Fibroblast of skin of back (primary cell): ENCODE measurements at places on chromosomes 7 and 10.
A peak's percentile ranks its signal among the peaks of the same experiment; 100 is the strongest.

- peak; percentile 21 for DNase-seq
Measured at GRCh38 chr10:69093933-69094332, 6.0 kb downstream of the SRGN start.

DNA sequence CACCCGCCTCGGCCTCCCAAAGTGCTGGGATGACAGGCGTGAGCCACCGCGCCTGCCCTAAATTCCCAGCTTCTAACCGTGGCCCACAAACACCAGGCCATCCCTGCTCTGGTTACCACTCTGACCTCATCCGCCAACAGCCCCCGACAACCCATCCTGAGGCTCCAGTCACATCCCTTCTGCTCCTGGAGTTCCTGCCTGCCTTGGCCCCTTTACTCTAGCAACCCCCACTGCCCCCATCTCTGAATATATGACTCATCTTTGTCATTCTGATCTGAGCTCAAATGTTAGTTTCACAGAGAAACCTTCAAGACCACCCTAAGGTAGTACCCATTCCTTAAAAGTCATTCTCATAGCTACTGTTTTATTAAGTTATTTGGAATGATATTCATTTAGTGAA is 26.6 kb downstream of the RHEB start:
- DNase-seq = peak; percentile 19

DNA sequence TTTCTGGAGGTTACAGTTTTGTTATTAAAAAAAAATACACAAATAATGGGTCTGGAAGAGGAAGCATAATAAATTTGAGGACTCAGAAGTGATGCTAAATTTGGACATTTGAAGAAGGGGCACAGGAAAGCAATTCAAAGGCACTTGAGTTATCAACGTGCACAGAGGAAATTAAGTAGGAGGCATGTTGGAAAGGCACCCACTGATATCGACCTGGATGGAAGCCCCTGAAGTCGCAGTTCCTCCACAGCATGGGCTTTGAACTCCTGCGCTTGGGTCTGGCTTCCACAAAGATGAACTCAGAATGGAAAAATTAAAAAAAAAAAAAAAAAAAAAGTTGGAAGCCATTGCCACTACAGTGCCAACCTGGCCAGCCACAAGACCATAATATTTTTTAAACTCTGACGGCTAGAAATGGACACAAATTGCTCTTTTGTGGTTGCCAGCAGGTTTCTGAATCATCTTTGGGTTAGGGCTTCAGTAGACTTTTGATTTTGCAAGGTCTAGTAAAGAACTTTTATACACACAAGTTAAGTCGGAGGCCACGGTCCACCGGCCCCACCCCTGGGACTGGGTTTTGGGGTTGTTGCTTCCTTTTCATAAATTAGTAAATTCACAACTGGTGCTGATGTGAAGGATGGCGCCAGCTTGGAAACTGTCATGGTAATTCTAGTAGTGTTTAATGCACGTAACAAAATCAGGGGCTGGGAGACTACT is 21.6 kb downstream of the JCAD start:
- DNase-seq = no peak

- DNase-seq = no peak
Measured at GRCh38 chr7:66779669-66780409, 39.3 kb downstream of the RABGEF1 start.

GRCh38 chr10:43046288-43046991 is 30.4 kb upstream of the RET start:
- DNase-seq = no peak

GRCh38 chr7:134364619-134365037 is 47.9 kb upstream of the SLC35B4 start:
- DNase-seq = peak; percentile 71

DNA sequence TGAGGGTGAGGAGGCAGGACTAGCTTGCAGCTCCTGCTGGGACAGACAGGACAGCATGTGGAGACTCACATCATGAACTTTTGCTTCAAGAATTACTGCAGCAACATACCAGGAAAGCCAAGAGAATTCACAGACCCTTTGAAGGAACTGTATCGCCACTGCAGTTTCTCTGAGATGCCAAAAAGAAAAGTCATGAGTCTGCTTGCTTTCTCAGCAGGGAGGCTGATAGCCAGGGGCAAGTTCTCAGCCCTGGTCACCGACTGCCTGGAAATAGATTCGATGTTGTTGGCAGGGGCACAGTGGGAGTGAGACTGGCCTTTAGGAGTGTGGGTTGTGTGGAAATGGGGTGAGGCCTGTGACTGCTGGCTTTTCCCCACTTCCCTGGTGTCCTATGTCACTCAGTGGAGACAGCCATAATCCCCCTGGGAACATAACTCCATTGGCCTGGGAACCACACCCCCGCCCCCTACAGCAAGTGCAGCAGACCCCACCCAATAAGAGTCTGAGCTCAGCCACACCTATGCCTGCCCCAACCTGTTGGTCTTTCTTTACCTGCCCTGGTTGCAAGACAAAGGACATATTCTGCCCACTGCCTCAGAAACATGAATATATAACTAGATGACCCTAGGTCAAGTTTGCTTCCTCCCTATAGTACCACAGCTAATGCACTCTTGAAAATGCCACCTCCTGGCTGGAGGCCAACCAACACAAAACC is 1.6 kb upstream of the SAMD9 start:
- peak; percentile 83 for DNase-seq

DNA sequence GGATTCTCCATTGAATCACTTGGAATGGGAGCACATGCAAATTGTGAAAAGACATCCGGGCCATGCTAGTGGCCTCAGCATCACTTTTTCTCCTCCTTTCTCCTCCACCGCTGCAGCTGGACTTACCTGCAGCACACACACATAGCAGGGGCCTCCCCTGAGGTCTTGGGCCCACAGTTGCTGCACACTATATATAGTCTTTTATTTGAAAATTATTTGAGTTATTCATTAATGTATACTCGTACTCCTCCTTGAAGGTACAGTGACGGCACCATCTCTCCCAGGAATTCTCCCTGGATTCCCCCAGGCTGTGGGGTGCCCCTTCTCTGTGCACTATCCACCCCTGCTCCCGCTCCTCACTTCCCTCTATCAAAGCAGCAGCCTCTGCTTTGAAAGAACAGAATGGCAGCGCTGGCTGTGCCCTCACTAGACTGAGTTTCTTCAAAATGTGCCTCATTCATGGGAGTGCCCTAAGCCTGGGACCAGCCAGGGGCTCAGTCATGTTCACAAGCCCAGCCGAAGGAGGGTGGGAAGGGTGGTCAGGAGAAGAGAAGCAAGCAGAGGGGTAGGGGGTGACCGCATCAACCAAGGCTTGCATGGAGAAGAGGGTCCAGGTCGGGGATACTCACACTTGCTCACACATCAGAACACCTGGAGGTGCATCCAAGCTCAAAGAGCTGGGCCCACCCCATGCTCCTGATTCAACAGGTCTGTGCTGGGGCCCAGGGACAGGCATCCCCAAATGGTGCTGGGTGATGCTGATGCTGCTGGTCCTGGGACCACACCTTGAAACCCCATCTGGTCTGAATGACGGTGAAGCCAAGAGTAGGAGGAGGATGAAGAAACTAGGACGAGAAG is 156.2 kb upstream of the ZMIZ1 start:
- DNase-seq = no peak

DNA sequence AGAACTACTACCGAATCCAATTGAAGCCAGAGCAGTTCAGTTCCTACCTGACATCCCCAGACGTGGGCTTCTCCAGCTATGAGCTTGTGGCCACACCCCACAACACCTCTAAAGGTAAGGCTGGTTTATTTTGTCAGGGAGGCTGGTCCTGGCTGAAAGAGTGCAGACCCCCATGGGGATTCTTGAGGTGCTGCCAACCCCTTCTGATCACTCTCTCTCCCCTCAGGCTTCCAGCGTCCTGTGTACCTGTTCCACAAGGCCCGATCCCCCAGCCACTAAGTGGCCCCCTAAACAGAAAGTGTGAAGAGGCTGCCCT is 3.1 kb downstream of the PPP1R35 start:
- DNase-seq = no peak

DNA sequence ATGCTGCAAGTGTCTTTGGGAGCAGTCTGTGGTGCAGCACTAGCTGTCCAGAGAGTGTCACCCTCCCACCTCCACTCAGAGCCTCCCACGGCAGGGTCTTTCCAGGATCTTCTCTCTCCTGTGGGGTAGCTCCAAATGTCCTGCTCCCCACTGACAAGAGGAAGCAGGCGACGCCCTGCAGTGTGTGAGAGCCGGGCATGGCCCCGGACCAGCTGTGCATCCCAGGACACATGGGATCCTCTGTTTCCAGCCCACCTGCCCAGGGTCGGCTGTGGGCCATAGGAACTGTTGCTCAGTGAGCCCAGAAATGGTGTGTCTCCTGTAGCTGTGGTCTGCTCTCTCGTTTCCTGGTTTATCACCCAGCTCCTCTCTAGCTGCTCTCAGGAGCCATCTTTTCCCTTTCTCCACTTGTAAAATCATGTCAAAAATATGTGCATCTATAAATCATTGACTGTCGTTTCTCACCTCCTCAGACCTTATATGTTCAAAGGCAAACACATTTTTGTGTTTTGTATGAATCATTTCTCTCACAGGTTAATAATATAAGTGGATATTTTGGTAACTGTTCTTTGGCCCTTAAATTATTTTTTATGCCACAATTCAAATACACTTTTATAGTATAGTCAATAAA is 74.9 kb downstream of the VWC2 start:
- no peak for DNase-seq

- DNase-seq = peak; percentile 82
Measured at GRCh38 chr10:31129271-31129670, 97.6 kb upstream of the ZNF438 start.

DNA sequence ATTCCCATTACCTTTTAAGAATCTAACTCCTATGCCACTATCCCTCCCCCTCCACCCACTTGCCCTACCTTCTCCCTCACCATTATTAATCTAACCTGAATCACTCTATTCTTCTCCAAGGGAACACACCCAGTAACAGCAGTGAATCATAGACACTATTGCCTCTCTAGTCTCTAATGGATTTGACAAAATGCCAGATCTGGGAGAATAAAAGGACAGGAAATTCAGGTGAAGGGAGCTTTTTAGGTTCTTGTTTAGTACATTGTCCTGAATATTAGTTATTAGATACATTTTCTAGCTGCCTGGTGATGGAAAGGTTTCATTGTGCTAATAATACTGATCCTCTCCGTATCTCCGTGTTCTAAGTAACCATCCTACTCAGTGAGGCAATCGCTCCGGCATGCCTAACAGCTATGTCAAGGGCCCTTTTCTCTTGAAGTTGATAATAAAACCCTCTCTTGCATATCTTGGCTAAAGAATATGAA is 4.1 kb upstream of the SFR1 start:
- peak; percentile 24 for DNase-seq

GRCh38 chr7:95843286-95843685 is 70.9 kb downstream of the DYNC1I1 start:
- DNase-seq = no peak

GRCh38 chr7:19352305-19352695 is 207.1 kb upstream of the FERD3L start:
- peak; percentile 52 for DNase-seq

DNA sequence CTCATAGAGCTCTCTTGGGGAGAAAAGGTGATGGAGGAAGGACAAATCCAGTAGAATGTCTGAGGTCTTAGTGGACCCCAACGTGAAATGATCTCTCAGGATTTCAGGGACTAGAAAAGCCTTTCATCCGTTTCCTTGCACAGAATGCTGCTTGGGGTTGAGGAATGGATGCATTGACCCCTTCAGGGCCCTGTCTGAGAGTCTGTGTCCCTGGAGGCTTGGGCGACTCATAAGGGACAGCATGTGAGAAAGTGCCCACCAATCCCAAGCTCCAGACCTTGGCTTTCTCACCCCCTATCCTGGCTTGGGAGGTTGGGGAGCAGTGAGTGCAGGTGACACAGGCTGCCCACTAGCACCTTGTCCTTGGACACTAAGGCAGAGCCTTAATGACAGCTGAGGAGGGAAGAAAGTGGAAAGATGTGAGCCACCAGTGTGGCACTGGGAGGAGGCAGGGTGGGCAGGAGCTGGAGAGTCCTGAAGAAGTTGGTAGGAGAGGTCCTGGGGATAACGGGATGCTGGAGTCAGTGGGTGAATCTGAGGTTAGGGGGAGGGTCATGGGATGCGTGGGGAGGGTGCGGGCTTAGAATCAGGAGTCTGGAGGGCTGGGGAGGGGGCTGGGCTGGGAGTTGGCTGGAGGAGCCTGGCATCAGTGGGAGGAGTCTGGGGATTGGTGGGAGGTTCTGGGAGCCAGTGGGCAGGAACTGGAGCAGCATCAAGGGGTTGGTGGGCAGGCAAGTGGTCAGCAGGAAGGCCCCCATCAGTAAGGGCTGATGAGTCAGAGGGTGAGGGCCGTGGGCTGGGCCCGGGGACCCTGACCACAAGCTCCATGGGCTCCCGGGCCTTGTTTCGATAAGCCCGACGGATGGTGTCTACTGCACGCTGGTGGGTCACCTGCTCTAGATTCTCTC is 8.6 kb downstream of the LZTS2 start:
- DNase-seq = peak; percentile 60

DNA sequence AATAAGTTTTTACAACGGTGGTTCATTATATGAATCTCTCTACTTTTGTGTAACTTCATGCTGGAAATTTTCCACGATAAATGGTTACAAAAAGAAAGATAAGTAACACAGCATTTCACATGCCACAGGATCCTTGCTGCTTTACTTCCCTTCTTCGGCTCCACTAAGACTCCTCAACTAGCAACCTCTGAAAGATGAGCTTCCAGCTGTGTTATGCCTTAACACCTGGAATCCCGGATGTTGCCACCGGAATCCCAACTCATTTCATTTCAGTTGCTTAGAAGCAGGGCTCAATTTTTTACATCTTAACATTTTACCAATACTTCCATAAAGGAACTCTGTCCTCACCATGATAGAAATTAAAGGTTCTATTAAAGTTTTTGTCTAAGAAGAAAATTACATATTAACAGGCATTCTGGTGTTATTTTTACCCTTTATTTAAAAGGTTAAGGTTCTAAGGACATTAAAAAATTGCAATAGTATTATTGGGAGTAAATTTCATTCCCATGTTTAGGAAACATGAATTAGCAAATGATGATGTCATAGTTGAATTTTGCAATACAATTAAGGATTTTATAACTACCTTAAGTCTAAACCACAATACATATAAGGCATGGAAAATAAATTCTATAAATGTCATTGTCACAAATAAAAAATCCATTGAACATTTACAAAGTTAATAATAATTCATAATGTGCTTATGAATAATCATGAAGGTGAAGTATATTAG is 57.1 kb upstream of the IL6 start:
- DNase-seq = no peak

GRCh38 chr7:30420662-30421061 is 57.9 kb downstream of the NOD1 start:
- no peak for DNase-seq

GRCh38 chr10:78309536-78310237 is 276.0 kb downstream of the RPS24 start:
- no peak for DNase-seq
